ENCODE measurements at places on chromosomes 7 and 10. TPM values are rescaled to one million over a fixed set of nuclear protein-coding genes. Genes with fewer than 3 reads are reported as not detected.

GNAI1 gene
- 71.9 TPM for total RNA-seq

TUBB8 gene
- not detected for total RNA-seq

- DNase-seq: peak; percentile 18
These were observed 438.5 kb downstream of the GRID1 start for GRCh38 chr10:85927952-85928665.

- DNase-seq: no peak
These were observed 664.3 kb downstream of the KCNMA1 start for GRCh38 chr10:76973091-76974016.

DNA sequence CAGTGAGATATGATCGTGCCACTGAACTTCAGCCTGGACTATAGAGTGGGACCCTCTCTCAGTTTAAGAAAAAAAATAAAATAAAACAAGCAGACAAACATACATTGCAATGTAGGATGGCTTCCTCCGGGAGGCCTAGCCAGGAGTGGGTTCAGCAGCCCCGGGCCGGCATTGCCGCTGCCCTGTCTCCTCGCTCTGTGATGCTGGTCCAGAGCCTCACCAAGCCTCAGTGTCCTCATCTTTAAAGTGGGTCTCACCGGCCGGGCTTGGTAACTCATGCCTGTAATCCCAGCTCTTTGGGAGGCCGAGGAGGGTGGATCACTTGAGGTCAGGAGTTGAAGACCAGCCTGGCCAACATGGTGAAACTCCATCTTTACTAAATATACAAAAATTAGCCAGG is 71.6 kb downstream of the PTPRE start:
- DNase-seq: no peak

DNA sequence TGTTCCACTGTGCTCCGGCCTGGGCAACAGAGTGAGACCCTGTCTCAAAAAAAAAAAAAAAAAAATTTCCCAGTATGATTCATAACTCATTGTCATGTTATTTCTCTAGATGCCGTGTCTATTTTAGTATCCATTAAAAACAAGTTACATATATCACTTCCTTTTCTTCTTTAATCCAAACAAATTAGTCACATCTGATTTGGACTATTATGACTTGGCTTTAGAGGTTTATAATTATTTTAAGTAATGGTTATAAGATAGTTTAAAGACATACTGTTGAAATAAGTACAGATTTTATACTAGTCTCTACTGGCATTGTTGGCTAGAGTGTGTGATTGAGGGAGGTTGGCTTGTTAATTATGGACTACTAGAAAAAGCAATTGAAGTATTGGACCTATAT is 53.3 kb downstream of the ZMYND11 start:
- DNase-seq: no peak

GRCh38 chr10:132827861-132828539 is 42.1 kb upstream of the NKX6-2 start:
- no peak for DNase-seq

Data from H4 (cell line).